Left colon (tissue), 2 donors: ENCODE measurements at places on chromosomes 13 and 19. TPM values are rescaled to one million over a fixed set of nuclear protein-coding genes. Genes with fewer than 3 reads are reported as not detected.

The PLIN4 gene
- 12.0 TPM for total RNA-seq

The CEACAM8 gene
- total RNA-seq = 0.89 TPM

The ZBTB32 gene
- 0.15 TPM for total RNA-seq

The COL4A2 gene
- 79.7 TPM for total RNA-seq

The ZNF665 gene
- 2.0 TPM for total RNA-seq

The ZNF99 gene
- not detected for total RNA-seq

The LIN7B gene
- 8.8 TPM for total RNA-seq

The LHB gene
- total RNA-seq = not detected

The LILRB2 gene
- total RNA-seq = 0.98 TPM

The AZU1 gene
- total RNA-seq = not detected

The ZNF541 gene
- not detected for total RNA-seq

The KLK6 gene
- not detected for total RNA-seq

The ZNF649 gene
- total RNA-seq = 5.5 TPM

The NXNL1 gene
- total RNA-seq = not detected

The ATP4B gene
- total RNA-seq = not detected

The ZNF700 gene
- 20.0 TPM for total RNA-seq

The DMWD gene
- 38.7 TPM for total RNA-seq

The CCDC70 gene
- not detected for total RNA-seq

The C5AR2 gene
- total RNA-seq = 0.46 TPM

The C13orf42 gene
- total RNA-seq = not detected
